NCI-H82 (cell line): ENCODE measurements at places on chromosomes 7 and 10.

DNA sequence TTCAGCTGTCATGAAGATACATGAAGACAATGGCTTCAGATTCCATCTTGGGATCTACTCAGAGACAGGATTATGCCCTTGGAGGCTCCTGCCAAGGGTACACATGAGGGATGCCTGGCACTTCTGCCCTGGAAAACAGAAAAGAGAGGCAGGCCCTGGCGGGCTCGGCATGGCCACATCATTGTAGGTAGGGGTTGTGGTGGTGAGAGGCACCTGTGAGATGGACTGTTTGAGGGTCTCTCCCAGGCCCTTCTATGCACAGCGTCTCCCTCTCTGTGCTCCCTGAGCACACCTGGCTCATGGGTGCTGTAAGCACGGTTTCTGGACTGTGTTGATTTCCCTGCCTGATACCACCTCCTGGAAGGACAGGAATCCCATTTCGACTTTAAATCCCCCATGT, 304.3 kb downstream of the GLRX3 start:
- no peak for DNase-seq

- no peak for DNase-seq
These were observed 719.8 kb downstream of the INHBA start for GRCh38 chr7:40983111-40983510.

GRCh38 chr10:639001-639750, 50.3 kb downstream of the DIP2C start:
- no peak for DNase-seq

DNA sequence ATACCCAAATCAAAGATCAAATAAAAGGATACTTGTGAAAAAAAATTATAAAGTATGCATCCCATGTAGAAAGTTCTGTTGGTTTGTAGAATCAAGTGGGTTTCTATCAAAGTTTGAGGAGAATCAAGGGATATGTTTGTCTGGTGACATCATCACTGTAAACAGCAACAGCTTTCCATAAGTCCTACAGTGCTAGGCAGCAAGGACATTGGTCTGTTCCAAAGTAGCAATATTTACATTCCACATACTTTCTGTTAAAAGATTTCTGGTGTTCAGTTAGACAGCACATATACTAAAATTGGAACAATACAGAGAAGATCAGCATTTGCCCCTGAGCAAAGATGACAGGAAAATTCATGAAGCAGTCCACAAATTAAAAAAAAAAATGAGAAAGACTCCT, 683.9 kb downstream of the XPNPEP1 start:
- DNase-seq: no peak

DNA sequence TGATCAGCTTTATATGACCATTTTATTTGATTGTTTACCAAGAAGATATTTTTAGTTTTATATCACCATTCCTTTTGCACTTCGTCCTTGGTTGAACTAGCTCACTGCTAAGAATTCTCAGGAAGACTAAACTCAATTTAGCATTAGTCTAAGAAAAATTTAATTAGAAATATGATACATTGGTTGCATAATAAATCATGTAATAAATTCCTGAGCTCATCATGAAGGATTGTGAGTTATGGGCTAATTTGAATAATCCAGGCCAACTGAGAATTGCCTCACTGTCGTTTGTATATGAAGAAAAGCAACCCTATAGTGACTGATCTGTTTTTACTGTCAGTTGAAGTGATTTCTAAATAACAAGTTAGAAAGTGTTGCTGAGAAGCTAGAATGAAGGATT, 725.5 kb downstream of the DNAJB9 start:
- no peak for DNase-seq

GRCh38 chr7:114419441-114420272, 5.0 kb downstream of the FOXP2 start:
- peak; percentile 38 for DNase-seq

- no peak for DNase-seq
These were observed 1.3 kb downstream of the VSIR start for GRCh38 chr10:71771821-71772617.

GRCh38 chr10:89468191-89468965, 54.0 kb downstream of the IFIT5 start:
- DNase-seq: no peak

DNA sequence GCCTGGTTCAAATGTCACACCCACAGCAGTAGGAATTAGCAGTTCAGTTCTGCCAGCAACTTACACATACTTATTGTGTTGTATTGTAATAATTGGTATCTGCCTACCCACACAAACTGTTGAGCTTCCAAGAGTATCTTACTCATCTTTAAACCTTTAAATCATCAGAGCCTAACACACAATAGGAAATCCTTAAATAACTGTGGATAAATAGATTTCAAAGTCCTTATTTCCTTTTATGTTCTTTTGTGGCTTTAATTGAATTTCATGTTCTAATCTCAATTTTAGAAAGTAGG, 3.9 kb downstream of the CASD1 start:
- DNase-seq: no peak

DNA sequence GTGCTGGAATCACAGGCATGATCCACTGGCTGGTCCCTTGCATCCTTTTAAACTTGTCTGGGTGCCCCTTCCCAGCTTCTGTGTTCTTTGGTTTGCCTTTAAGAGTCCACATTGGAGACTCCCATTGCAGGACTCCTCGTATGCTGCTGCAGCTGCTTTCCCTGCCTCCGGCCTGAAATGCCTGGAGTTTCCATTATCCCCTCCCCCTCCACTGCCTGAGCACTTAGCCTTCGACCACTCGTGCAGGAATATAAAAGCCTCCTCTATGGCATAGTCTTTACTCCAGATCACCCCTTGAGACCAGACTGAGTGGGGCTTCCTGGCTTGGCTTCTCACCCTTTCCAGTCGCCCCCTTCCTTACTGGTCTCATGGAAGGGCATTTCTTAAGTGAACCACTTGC, 80.2 kb downstream of the RHOBTB1 start:
- DNase-seq: no peak

GRCh38 chr7:149561072-149561471, 63.5 kb upstream of the ZNF746 start:
- DNase-seq: no peak

DNA sequence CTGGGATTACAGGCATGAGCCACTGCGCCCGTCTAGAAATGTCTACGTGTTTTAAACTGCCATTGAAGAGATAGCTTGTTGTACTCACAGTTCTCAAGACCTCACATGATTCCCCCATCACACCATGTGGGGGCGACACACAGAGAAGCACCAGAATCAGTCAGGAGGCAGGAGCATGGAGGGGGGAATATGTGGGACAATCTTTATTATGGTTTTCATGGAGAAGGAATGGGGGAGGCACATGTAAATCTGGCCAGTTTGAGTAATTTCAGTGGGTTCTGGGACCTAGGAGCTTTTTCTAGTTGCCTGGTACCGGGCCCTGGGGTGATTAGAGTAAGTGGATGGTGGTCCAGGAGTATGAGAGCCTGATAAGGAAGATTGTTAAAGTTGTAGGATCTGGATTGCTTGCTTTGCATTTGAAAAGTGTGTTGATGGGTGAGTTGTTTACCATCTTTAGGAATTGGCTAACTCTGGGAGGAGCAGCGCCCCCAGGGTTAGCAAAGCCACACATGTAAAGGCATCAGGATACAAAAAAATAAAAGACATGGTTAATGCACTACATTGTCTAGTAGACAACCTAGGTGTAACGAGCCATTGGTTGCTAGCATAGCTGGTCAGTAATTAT, 85.4 kb upstream of the SLC13A1 start:
- DNase-seq: peak; percentile 7

GRCh38 chr7:142535123-142535779, 214.0 kb upstream of the PRSS1 start:
- peak; percentile 89 for DNase-seq

DNA sequence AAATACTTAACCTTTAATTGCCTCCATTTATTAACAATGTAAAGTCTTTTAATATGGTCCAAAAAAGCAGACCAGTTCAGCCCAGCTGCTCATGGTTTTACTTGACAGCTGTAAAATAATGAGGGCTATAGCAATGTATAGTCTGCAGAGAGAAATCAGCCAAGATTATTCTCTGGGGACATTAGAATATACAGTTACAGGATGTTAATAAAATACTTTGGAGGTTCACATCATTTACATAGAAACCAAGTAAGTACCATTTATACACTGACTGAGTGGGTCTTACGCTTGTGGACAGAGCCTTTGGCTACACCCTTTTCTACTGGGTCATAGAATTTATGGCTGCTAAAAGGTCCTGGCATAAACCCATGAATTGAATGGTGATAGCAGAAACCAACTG, 340.7 kb upstream of the CELF2 start:
- DNase-seq: no peak

DNA sequence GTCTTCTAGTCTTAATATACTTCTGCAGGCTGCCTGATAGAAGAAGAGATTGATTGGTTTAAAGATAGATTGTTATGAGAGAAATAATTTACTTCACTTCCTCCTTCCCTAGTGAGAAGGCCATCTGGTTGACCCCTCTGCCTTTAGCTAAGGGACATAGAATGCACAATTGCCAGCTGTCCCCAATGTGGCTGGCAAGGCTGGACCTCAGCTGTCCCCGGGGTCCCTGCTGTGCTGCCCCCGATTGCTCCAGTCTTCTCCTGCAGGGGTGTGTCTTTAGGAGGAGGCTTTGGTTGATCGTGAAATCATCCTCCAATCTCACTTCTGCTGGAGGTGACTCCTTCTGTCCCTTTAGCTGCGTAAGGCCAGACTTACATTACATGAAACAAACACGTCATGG, 388.5 kb downstream of the DPP6 start:
- no peak for DNase-seq

DNA sequence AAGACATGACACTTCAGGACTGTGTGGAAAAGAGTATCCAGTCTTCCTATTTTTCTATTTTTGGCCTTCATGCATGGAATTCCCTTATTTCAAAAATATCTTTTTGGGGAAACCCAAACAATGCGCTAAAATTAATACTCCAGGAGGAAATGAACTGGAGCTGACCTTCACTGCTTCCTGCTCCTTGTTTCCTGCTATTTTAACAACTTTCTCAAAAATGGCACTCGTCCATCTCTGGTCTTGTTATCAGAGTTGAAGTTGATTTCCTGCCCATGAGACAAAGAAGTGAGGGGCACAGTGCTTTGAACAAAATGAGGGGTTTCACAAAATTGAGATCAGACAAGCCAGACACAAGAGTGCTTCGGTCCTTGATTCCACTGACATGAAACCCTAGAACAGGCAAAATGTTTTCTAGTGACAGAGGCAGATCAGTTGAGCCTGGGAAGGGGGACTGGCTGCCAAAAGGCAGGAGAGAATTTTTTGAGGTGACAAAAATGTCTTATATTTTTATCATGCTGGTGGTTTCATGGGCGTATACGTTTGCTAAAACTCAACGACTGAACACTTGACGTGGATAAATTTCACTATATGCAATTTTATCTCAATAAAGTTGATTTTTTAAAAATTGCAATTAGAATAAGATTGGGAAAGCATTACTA, 193.2 kb downstream of the CREB5 start:
- no peak for DNase-seq

- DNase-seq: no peak
These were observed 44.9 kb downstream of the AKR1B15 start for GRCh38 chr7:134593530-134594392.

- DNase-seq: no peak
These were observed 50.2 kb upstream of the PHYHIPL start for GRCh38 chr10:59126261-59126660.

DNA sequence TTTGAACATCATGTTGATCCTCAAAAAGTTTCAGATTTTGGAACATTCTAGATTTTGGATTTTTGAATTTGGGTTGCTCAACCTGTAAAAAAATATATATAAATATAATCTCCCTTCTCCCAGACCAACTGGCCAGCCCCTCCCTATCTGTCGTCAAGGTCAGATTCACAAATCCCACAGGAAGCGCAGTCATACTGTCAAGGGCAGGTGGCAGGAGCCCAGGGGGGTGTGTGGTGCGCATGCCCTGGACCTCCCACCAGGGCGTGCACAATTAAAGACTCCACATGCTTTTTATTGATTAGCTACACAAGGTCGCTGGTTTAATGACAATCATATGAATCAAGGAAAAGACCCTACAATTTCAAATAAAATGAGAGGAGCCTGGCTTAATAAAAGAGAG, 77.0 kb upstream of the EEPD1 start:
- no peak for DNase-seq

DNA sequence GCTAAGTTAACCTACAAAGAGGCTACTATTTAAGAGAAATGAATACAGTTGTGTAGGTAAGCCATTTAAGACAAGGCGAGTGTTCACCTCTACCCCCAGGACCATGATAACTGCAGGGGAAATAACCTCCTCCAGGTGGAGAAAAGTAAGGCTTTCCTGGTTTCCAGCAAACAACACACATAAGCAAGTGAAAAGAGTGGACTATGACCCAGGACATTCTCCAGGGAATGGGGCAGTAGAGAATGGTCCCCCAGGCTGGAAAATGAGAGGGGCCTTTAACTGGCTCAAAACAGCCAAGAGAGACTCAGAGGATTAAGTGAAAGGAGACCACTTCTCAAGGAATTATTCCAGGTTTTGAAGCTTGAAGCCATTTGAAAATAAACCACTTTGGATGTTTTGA, 101.0 kb upstream of the GJD4 start:
- no peak for DNase-seq

DNA sequence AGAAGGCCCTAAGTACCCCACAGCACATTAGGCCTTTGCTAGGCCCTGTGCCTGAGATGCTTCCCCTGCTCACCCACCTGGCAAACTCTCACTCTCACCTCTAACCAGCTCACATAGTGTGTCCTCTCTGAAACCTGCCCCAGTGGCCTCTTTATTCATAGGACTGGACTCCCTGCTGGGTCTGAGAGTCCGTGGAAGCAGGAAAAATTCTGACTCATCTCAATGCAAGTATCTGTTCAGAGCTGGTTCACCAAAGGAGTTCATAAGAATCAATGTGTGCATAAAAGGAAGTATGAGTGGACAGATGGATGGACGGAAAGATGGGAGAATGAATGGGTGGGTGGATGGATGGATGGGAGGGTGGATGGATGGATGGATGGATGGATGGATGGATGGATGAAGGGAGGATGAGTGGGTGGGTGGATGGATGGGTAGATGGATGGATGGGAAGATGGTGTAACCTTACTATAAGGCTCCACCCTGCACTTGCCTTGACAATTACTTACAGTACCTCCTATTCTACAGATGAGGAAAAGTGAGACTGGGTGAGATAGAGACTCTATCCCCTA, 111.2 kb upstream of the ZMIZ1 start:
- no peak for DNase-seq

DNA sequence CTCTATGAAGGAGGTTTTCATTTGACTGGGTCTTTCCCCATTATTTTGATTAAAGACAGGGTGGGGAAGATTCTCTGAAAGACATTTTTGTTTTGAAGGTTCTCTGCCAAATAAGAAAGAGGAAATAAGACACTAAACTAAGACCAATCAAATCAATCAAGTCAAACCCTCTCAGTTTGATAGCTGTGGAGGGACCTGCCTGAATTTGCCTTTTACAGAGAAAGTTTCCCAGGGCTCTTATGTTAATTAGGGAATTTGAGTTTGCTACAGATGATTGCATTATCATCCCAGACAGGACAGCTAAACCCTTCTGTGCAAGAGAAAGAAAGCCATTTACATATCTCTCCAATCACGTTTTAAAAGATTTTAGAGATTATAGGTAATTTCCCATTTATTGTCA, 80.0 kb downstream of the CSTF2T start:
- DNase-seq: no peak

DNA sequence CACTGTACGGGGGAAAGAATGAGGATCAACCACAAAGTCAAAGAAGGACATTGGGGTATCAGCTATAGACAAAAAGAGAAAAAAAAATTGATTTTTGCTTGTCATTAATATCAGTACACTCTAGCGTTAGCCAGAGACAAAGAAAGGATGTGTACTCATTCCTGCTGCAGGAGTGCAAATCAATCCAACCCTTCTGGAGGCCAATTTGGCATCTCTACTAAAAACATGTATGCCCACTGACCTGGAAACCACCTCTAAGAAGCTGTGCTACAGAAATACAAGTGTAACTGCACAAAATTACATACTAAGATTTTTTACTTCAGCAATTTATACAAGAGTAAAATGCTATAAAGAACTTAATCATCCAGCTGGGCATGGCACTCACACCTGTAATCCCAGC, 13.6 kb downstream of the NSMCE4A start:
- no peak for DNase-seq
